MCF 10A (cell line): ENCODE measurements at places on chromosomes 12 and 14. TPM values are rescaled to one million over a fixed set of nuclear protein-coding genes. Genes with fewer than 3 reads are reported as not detected.

The FAM186B gene
- 0.30 and 0.64 TPM in 2 replicates for total RNA-seq

The C14orf180 gene
- total RNA-seq, result not detected in 2 replicates

GRCh38 chr14:100467046-100467750, 120.0 kb downstream of the BEGAIN start:
- no peaks in the 10 kb centered on the region for H3K4me1 ChIP-seq
- no peak for DNase-seq
- no peak overlapping the region for H3K4me3 ChIP-seq
- H3K27ac ChIP-seq, result no peak overlapping the region

- H3K4me3 ChIP-seq, result no peak overlapping the region
- no peak for DNase-seq
- no peaks in the 10 kb centered on the region for H3K36me3 ChIP-seq
- H3K4me1 ChIP-seq, result no peaks in the 10 kb centered on the region
Measured at GRCh38 chr12:103161582-103162362, 204.3 kb downstream of the ASCL1 start.

The SPRING1 gene
- 26.2 and 37.1 TPM in 2 replicates for total RNA-seq

- peak overlapping the region; percentile 43 for H3K27ac ChIP-seq
- peaks cover 6% of the 10 kb centered on the region for H3K36me3 ChIP-seq
- no peaks in the 10 kb centered on the region for H3K27me3 ChIP-seq
- peak overlapping the region; percentile 84 for H3K4me3 ChIP-seq
- peaks cover 7% of the 10 kb centered on the region for H3K4me1 ChIP-seq
- peak; percentile 94 for DNase-seq
Measured at GRCh38 chr14:37594238-37594970, 645 bp downstream of the FOXA1 start.

DNA sequence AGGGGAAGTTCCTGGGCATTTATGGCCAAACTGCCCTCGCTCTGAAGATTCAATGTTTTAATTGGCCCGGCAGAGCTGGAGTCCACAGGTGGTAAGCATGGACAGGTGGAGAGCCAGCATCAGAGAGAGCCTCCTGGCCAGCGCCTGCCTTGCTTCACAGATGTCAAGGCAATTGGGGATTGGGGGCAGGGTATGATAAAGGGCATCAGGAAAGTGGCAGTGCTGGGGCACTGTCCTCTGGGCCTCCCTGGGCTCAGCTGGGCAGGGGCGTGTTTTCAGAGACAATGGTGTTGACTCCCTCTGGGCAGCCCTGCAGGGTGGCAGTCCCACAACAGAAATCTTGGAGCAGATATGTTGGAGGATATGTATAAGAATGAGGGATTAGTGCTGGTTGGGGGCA, 237.3 kb downstream of the CACNA1C start:
- no peaks in the 10 kb centered on the region for H3K27me3 ChIP-seq
- H3K4me1 ChIP-seq, result peaks cover 13% of the 10 kb centered on the region
- no peaks in the 10 kb centered on the region for H3K36me3 ChIP-seq
- no peak overlapping the region for H3K4me3 ChIP-seq
- no peak overlapping the region for H3K27ac ChIP-seq

DNA sequence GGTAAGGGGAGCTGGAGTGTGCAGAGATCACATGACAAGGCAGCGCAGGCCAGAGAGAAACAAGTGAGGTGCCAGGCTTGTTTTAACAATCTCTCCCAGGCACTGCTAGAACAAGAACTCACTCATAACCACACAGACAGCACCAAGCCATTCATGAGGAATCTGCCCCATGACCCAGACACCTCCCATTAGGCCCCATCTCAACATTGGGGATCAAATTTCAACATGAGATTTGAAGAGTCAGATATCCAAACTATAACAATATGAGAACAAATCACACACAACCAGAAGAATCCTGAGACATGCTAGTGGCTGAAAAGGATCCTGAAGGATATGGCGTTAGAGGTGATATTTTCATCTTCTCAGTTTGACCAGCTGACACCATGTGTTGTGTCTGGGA, 21.9 kb downstream of the OR6J1 start:
- DNase-seq, result no peak
- H3K4me1 ChIP-seq, result no peaks in the 10 kb centered on the region
- H3K27me3 ChIP-seq, result no peaks in the 10 kb centered on the region
- no peak overlapping the region for H3K4me3 ChIP-seq

The KCNJ8 gene
- total RNA-seq, result not detected in 2 replicates

- H3K4me3 ChIP-seq, result no peak overlapping the region
- H3K27me3 ChIP-seq, result no peaks in the 10 kb centered on the region
- no peak for DNase-seq
- H3K27ac ChIP-seq, result peak overlapping the region; percentile 13
- no peaks in the 10 kb centered on the region for H3K36me3 ChIP-seq
- peaks cover 6% of the 10 kb centered on the region for H3K4me1 ChIP-seq
Measured at GRCh38 chr12:24705741-24706358, 243.1 kb downstream of the BCAT1 start.

The MYH6 gene
- not detected in 2 replicates for total RNA-seq

- no peak overlapping the region for H3K27ac ChIP-seq
- no peak overlapping the region for H3K4me3 ChIP-seq
- no peak for DNase-seq
- no peaks in the 10 kb centered on the region for H3K27me3 ChIP-seq
- H3K4me1 ChIP-seq, result no peaks in the 10 kb centered on the region
Measured at GRCh38 chr14:43341921-43342320, 1165.2 kb downstream of the FSCB start.

DNA sequence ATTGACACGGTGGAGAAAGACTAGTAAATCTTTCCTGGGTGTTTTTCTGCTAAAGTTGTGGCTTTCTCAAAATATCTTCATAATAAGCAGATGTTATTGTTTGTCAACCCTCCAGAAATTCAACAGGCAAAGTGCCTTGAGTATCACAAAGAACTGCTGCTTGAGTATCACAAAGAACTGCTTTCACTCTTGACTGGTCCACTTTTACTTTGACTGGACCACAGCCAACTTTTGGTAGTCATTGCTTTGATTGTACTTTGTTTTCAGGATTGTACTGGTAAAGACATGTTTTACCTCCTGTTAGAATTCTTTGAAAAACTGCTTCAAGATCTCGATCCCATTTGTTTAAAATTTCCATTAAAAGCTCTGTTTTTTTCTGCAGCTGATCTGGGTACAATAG, 62.6 kb downstream of the PDZRN4 start:
- peak; percentile 33 for DNase-seq
- no peaks in the 10 kb centered on the region for H3K4me1 ChIP-seq
- no peak overlapping the region for H3K4me3 ChIP-seq
- peaks cover 46% of the 10 kb centered on the region for H3K27me3 ChIP-seq

DNA sequence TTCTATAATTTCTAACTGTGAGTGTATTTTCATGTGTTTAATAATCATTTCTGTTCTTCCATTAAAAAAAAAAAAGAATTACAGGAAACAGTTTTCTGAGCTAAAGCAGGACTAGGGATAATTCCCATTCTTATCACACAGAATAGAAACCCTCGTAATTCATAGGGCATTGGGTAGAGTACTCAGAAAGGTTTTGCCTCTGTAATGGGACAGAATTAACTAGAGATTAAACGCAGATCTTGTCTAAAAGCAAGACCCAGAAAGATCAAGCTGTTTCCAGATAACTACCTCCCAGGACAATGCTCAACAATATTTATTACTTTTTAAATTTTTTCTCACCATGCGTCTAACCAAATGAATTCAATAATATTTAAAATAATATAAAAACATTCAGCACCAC, 10.2 kb downstream of the GSKIP start:
- peaks cover 8% of the 10 kb centered on the region for H3K4me1 ChIP-seq
- no peak overlapping the region for H3K4me3 ChIP-seq
- no peak overlapping the region for H3K27ac ChIP-seq
- peaks cover 5% of the 10 kb centered on the region for H3K36me3 ChIP-seq

GRCh38 chr14:66939409-66939808, 249.8 kb upstream of the GARIN2 start:
- DNase-seq, result no peak
- H3K27me3 ChIP-seq, result no peaks in the 10 kb centered on the region
- no peaks in the 10 kb centered on the region for H3K4me1 ChIP-seq
- H3K36me3 ChIP-seq, result peaks cover 12% of the 10 kb centered on the region
- H3K4me3 ChIP-seq, result no peak overlapping the region
